ENCODE measurements at places on chromosomes 12 and 14.

DNA sequence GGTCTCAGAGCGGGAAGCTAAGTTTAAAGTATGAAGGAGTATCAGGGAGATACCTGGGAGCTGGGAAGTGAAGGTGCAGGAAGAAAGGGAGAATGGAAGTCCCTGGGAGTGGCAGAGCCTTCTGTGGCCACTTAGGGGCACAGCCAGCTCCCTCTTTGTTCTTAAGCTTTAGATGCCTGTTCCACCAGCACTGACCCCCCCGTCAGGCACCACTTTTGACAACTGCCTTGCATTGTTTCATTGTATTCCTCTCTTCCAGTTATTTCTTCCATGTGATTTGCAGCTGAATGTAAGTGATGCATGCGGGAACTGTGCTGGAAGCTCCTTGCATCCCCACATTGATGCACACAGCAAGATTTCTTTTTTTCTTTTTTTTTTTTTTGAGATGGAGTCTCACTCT lies 2.6 kb downstream of the GALNT16 start:
- DNase-seq: no peak

- DNase-seq: no peak
Measured at GRCh38 chr14:67564236-67564635, 31.1 kb downstream of the PLEKHH1 start.

GRCh38 chr12:68560851-68561422 lies 49.8 kb upstream of the RAP1B start:
- no peak for DNase-seq

DNA sequence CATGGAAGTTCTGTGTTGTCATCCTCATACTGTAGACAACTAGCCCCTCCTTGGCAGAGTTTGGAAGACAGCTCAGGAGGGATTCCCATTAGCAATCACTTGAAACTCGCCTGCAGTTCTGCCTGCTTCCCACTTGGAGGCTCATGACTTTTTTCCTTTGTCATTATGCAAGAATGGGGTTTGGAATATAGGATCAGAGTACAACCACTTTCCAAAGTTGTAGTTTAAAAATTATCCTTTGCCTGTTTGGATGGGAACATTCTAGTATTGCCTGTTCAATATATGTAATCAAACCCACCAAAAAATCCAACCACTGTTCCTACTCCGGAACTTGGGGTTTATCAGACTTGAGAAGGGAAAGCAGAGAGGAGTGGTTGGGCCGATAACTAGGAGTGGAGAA lies 2.1 kb upstream of the GPD1 start:
- DNase-seq: no peak

DNA sequence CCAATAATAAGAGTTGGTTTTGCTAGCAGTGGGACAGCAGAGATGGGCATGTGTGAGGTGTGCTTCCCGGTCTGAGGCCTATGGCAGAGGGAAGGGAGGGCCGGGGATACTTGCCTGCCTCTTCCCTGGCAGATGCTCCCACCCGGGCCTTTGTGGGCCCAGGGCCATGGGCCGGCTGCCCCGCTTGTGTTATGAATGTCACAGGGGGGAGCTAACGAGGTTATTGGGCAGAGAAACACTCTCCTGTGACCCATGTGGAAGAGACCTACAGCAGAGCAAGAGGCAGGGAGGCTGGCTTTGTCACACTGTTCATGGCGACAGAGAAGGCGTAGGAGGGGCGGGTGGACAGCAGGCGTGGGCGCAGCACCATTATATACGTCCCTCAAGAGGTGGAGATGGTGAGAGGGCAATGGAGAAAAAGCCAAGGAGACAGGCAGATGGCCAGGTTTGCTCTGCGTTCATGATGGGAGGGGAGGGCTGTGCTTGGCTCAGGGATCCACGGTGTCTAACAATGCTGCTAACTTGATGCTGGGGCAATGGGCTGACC lies 13.3 kb downstream of the CCND2 start:
- no peak for DNase-seq

DNA sequence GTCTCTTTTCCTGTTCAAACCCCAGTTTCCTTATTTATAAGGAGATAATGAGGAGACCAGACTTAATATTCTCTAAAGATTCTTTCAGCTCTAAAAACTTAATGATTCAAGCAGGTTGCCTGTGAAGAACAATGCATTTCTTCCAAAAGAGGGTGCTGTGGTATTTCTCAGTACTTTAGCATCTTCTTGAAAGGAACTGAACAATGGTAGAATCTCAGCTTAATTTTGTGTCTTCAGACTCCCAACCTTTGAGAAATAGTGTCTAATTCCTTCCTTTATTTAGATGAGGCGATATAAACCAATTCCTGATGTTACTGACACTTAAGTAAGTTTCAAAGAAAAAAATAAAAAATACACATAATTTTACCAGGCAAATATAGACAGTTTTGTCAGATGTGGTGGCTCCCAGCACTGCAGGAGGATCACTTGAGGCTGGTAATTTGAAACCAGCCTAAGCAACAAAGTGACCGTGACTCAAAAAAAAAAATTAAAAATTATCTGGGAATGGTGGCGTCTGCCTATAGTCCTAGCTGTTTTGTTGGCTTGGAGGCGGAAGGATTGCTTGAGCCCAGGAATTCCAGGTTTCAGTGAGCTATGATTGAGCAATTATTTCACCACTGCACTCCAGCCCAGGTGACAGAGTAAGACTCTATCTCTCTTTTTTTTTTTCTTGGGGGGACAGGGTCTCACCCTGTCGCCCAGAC lies 76.9 kb upstream of the PSMA6 start:
- DNase-seq: no peak

GRCh38 chr12:52122540-52122871 lies 43.0 kb downstream of the SMIM41 start:
- no peak for DNase-seq

DNA sequence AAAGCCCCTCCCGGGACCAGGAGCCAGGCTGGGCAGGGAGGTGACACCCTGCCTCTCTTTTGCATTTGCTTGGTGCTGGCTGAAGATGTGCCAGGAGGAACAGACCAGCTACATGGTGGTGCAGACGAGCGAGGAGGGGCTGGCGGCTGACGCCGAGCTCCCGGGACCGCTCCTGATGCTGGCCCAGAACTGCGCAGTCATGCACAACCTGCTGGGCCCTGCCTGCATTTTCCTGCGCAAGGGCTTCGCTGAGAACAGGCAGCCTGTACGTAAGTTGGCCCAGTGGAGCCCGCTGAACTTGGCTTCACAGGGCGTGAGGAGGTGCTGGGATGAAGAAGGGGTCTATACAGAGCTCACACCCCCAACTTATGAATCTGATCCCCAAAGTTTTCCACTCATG lies 15.6 kb downstream of the CABP1 start:
- no peak for DNase-seq

DNA sequence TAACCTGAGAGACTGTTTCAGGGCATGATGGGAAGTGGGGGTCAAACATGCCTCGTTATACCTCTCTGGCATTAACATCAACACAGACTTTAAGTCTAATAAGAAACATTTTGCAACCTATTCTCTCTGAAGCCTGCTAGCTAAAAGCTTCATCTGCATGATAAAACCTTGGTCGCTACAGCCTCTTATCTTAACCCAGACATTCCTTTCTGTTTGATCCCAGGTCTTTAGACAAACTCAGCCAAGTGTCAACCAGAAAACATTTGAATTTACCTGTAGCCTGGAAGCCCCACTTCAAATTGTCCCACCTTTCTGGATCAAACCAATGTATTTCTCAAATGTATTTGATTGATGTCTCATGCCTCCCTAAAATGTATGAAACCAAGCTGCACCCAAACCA lies 9.1 kb downstream of the PPP2R3C start:
- DNase-seq: no peak

GRCh38 chr12:127941332-127941731 lies 325.6 kb upstream of the TMEM132C start:
- DNase-seq: no peak

DNA sequence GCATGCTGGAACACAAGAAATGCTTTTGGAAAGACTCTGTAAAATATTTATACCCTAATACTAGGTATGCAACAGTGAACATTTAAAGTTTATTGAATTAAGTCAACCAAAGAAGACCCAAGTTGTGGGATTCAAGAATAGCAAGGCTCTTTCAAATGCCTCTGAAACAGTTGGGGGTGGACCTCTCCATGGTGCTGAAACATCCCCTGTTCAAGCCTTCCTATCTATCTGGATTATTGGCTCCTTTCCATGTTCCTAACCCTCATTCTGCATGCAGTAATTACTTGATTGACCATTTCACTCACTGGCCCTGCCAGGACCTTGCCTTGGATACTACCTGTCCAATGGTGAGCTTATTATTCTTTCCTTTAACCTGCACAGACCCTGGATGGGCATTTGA lies 349.7 kb downstream of the NRXN3 start:
- no peak for DNase-seq

GRCh38 chr12:120944645-120945217 lies 33.6 kb upstream of the HNF1A start:
- peak; percentile 69 for DNase-seq

DNA sequence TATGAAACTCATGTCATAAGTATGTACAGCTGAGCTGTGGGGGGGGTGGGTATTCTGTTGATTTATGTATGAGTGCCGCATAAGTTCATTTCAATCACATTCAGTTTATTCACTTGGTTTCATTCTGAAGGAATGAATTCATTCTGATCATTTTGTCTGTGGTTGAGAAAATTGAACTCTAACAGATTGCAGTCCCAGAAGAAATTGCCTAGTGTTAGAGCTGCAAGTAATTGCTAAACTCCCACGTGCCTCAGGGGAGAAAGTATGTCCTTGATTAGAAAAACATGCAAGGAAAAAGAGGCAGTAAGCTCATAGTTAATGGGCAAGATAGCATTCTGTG lies 442.4 kb upstream of the MGAT4C start:
- no peak for DNase-seq

GRCh38 chr14:72646861-72647528 lies 246.9 kb downstream of the DPF3 start:
- no peak for DNase-seq

DNA sequence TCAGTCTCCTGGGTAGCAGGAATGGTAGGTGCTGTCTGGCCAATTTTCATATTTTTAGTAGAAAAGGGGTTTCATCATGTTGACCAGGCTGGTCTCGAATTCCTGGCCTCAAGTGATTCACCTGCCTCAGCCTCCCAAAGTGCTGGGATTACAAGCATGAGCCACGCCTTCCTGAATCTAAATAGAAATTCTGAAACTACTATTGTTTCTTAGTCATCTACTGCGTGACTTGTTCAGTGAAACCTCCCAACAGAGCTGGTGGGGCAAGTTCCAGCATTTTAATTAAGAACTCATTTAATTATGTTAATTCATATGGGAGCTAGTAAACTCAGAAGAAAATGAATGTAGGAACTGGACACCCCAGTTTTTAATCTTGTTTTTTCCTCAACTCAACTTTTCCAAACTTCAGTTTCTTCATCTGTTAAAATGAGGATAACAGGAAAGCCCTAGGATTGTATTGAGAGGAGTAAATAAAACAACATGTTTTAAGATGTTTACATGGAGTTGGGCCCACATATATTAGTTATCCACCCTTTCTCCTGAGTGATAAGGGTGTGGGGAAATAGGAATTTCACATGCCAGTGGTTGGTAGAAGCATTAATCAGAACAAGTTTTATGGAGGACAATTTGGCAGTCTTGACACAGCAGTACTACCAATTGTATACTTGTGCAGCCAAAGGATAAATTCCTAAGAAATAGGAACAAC lies 335.8 kb upstream of the E2F7 start:
- DNase-seq: no peak

DNA sequence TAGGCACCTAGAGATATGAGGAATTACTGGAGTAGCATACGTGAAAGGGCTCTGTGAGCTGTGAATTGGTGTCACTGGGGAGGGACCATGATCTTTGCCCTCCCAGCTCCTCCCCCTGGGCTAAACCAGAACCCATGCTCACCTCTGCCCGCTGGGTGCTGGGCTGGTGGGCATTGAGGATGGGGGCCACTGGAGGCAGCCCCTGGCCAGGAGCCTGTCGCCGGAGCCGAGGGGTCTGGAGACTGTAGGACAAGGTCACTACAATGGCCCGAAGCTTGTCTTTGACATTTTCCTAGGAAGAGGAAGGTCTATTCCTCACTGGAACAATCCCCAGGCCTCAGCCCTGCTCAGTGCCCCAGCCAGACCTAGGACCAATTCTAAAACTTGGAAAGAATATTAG lies 11.6 kb downstream of the ITGA7 start:
- no peak for DNase-seq

GRCh38 chr12:87160848-87161601 lies 868.2 kb downstream of the C12orf50 start:
- no peak for DNase-seq

DNA sequence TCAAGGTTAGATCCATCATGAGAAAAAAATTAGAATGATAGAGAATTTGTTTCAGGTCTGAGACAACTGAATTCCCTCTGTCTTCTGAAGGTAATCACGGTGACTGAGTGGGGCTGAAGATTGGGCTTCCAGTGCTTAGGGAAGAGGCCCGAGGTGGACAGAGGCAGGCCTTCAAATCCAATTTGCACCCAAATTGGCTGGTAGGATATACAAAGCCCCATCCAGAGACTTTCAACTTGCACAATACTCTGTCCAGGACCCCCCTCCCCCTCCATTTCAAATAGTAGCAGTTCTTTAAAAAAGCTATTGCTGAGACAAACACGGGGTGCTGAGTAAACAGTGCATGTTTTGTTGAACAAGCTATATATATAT lies 3.6 kb upstream of the FOXG1 start:
- DNase-seq: no peak

DNA sequence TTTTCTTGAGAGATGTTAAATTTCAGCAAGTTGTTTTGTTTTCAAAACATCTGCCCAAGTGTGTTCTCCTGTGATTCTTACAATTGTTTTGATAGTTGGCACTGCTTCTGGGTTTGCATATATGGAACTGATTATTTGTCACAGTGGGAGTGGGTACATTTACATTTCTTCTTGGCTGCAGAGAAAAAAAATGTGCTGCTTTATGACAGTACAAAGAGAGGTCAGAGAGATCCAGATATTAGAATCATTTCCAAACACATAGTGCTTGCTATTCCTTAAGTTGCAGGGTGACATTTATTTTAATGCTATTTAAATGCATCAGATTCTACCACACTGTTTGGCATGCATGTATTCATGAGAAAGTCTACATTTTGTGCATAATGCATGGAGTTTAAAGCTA lies 303.5 kb upstream of the MDGA2 start:
- no peak for DNase-seq

GRCh38 chr14:30519961-30520360 lies 39.0 kb upstream of the G2E3 start:
- DNase-seq: no peak

DNA sequence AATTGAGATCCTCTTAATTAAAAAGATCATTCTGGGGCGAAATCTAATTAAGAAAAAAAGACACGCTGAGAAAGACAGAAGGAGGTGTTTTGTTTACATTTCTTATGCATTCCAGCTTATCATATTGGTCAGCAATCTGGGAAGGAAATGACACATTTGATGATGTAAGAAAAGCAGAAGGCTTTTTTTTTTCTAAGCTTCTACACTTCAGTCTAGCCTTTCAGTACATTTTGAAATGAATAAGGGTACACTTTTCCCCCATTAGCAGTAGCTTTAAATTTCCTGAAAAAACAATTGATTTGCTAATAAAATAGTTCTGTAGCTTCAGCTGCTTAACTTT lies 5.9 kb upstream of the GSC start:
- no peak for DNase-seq

DNA sequence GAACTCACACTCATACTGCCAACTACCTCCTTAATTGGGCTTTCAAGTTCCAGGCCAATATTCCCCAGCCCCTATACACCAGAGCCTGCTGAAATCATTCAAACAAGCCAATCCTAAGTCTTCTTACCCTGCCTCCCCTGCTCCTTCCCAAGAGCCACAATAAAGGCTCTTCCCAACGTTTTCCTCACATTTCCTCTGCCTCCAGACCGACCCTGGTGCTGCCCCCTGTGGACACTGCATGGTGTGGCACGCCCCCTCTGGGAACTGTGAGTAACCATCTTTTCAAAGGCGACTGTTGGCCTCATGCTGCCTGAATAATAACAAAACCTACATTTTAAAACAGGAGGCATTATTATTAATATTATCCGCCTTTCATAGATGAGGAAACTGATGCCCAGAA lies 111.6 kb upstream of the NOS1 start:
- DNase-seq: no peak

All from activated CD8-positive, alpha-beta memory T cell treated with anti-CD3 and anti-CD28 coated beads, Interleukin-2, amount 50 U/mL, for 4 hours (primary cell).